ENCODE measurements at places on chromosomes 1 and 21. TPM values are rescaled to one million over a fixed set of nuclear protein-coding genes. Genes with fewer than 3 reads are reported as not detected.
A peak's percentile ranks its signal among the peaks of the same experiment; 100 is the strongest.

DNA sequence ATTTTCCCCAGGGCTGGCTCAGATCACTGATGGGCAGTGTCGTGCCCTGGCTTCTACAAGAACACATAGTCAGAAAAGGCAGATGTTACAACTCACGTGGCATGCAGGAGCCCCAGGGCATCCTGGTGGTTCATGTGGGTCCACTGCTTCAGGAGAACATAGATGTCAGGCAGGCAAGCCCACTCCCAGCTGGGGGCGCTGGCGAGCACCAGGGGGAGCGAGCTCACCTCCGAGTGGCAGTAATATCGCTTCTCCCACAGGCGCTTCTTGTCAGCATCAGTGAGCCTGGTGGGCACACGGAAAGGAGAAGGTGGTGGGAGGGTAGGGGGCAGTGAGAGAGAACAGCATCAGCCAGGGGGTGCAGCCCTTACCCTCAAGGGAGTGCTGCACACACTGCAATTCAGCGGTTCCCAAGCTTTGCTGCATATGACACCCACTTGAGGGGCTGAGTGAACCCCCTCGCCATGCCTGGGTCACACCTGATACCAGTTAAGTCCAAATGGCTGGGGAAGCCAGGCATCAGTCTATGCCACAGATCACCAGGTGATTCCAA lies 34.3 kb upstream of the PPP1R15B start:
- no peaks in the 10 kb centered on the region for H3K27me3 ChIP-seq

GRCh38 chr21:34770576-34770975 lies 101.8 kb downstream of the CLIC6 start:
- peak overlapping the region; percentile 77 for H3K27ac ChIP-seq
- no peak overlapping the region for H3K4me3 ChIP-seq
- H3K36me3 ChIP-seq, result no peaks in the 10 kb centered on the region
- no peak for DNase-seq
- no peaks in the 10 kb centered on the region for H3K27me3 ChIP-seq

GRCh38 chr1:171883849-171884248 lies 42.6 kb downstream of the DNM3 start:
- H3K4me3 ChIP-seq, result no peak overlapping the region
- H3K27me3 ChIP-seq, result no peaks in the 10 kb centered on the region

DNA sequence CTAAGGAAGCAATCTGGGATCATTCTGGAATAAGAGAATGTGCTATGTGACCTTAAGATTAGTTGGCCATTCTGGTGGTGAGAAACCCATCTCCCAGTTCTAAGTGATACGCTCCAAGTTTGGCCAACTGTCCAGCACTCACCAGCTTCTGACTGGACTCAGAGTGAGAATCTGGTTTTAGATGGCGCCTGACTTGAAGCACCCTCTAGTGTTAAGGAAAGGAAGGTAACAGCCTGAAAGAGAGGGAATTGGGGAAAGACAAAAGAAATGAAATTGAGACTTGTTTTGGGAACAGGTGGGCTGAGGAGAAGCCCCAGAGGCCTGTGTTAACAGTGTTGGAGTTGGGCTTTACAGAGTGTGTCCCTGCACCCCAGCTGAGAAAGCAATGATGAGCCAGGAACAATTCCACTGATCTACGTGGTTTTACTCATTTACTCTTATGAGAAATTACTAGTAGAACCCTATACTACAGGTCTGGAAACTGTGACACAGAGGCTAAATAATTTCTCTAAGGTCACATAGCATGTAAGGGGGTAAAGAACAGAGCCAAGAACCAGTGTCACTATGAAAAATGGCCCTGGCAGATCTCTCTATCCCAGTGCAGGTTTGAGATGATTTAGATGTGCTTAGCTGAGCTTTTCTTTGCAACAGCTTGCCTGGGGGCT lies 9.3 kb upstream of the FCAMR start:
- peaks cover 42% of the 10 kb centered on the region for H3K27me3 ChIP-seq
- no peak overlapping the region for H3K4me3 ChIP-seq
- no peaks in the 10 kb centered on the region for H3K36me3 ChIP-seq
- no peak for DNase-seq
- H3K4me1 ChIP-seq, result no peaks in the 10 kb centered on the region
- no peak overlapping the region for H3K27ac ChIP-seq

- H3K27me3 ChIP-seq, result peaks cover 1% of the 10 kb centered on the region
- H3K36me3 ChIP-seq, result no peaks in the 10 kb centered on the region
- no peak for DNase-seq
- no peak overlapping the region for H3K27ac ChIP-seq
- no peak overlapping the region for H3K4me3 ChIP-seq
These were observed 175.3 kb downstream of the PSMG1 start for GRCh38 chr21:39007985-39008384.

GRCh38 chr1:190453550-190453949 lies 24.1 kb downstream of the BRINP3 start:
- no peak overlapping the region for H3K27ac ChIP-seq
- no peak overlapping the region for H3K4me3 ChIP-seq
- no peaks in the 10 kb centered on the region for H3K4me1 ChIP-seq
- peaks cover 7% of the 10 kb centered on the region for H3K27me3 ChIP-seq

DNA sequence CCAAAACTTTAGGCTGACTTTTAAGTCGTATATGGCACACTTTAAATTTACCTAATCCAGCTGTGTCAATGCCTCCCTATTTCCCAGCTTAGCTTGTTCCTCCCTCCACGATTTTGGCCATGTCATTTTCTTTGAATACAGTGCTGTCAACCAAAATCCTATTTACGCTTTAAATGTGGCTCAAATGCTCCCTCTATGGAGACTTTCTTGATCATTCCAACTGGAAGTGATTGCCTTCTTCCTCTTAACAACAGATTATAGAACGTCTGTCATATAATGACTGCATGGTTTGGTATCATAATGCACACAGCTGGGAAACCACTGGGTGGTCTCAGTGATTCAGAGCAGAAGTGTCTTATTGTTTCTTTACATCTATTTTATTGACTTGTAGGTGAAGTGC lies 18.9 kb upstream of the BATF3 start:
- peaks cover 3% of the 10 kb centered on the region for H3K27me3 ChIP-seq
- no peak for DNase-seq
- no peak overlapping the region for H3K27ac ChIP-seq
- H3K36me3 ChIP-seq, result no peaks in the 10 kb centered on the region
- H3K4me3 ChIP-seq, result no peak overlapping the region
- peaks cover 4% of the 10 kb centered on the region for H3K4me1 ChIP-seq

- H3K4me1 ChIP-seq, result peaks cover 22% of the 10 kb centered on the region
- no peak overlapping the region for H3K27ac ChIP-seq
- H3K27me3 ChIP-seq, result no peaks in the 10 kb centered on the region
- no peak for DNase-seq
- H3K36me3 ChIP-seq, result no peaks in the 10 kb centered on the region
These were observed 365.6 kb upstream of the ST6GALNAC5 start for GRCh38 chr1:76501586-76502219.

DNA sequence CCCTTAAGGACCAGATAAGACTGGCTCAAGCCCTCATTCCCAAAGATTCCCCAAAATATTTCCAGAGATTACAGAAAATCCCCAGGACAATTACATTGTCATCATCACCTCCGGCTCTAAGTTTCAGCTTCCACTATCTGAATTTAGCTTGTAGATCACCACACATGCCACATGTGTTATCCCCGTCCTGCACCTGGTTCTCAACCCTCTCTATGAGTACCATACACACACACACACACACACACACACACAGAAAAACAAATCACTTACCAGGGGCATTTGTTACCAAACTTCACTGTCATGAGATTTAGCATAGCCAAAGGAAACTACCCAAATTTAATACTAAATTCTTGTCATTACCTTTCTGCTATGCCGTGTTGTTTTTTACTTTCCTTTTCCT lies 15.4 kb upstream of the TSPAN1 start:
- H3K27me3 ChIP-seq, result no peaks in the 10 kb centered on the region
- H3K36me3 ChIP-seq, result no peaks in the 10 kb centered on the region
- no peak overlapping the region for H3K27ac ChIP-seq

DNA sequence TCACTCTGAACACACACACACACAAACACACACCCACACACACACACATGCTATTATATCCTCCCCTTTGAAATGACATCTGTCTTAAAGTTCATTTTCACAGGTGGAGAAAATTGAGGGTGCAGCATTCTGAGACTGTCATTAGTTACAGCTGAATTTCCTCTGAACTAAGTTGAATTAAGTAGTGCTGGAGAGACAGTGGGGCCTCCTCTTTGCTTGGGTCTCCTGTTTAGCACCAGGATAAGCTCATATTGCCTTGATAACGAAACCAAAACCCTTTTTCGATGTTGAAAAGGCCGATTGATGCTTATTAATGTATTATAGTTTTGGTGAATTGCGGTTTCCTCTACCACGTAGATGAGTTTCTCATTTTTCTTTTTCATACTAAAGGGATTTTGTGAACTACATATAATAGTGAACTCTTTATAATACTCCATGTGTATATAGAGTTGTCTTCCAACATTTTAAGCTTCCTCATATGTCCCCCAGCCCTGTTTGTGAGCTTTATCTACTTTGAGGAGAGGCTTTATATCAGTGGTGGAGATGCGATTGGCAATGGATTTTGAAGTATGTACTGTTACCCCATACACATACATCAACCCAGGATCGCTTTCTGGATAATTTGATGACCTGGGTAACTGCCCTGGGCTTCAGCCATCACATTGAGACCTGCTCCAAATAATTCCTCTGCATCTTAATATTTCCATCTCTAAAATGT lies 17.4 kb downstream of the DYNLT5 start:
- H3K4me3 ChIP-seq, result no peak overlapping the region
- no peak for DNase-seq
- no peaks in the 10 kb centered on the region for H3K27me3 ChIP-seq
- no peaks in the 10 kb centered on the region for H3K36me3 ChIP-seq
- no peaks in the 10 kb centered on the region for H3K4me1 ChIP-seq

- H3K4me1 ChIP-seq, result peaks cover 2% of the 10 kb centered on the region
- H3K27me3 ChIP-seq, result no peaks in the 10 kb centered on the region
- no peak overlapping the region for H3K27ac ChIP-seq
- H3K36me3 ChIP-seq, result no peaks in the 10 kb centered on the region
- no peak for DNase-seq
These were observed 13.3 kb downstream of the RPS6KA1 start for GRCh38 chr1:26542771-26543451.

- H3K36me3 ChIP-seq, result peaks cover 21% of the 10 kb centered on the region
- H3K27me3 ChIP-seq, result no peaks in the 10 kb centered on the region
- DNase-seq, result no peak
- no peak overlapping the region for H3K4me3 ChIP-seq
These were observed 40.9 kb downstream of the STX6 start for GRCh38 chr1:180981596-180982387.

- no peaks in the 10 kb centered on the region for H3K27me3 ChIP-seq
- H3K27ac ChIP-seq, result no peak overlapping the region
- DNase-seq, result no peak
- H3K36me3 ChIP-seq, result peaks cover 32% of the 10 kb centered on the region
These were observed 36.1 kb downstream of the SLC45A1 start for GRCh38 chr1:8354038-8354437.

DNA sequence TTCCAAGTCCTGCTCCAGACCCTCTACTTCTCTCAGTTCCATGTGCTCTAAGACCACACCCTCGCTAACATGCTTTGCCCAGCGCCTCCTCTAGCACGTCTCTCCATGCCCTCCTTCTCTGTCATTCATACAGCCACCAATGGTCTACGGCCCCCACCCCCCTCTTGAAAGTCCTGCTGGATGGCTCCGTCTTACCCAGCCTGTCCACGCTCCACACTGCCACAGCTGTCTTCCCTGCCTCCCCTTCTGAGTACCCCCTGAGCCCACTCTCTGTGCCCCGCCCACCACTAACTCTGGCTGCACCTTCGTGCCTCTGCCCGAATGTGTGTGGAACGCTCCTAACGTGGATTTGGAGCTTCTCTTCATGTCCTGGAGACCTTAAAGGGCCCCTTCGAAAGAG lies 244.6 kb downstream of the TRABD2B start:
- no peak overlapping the region for H3K27ac ChIP-seq
- no peak for DNase-seq
- H3K4me1 ChIP-seq, result no peaks in the 10 kb centered on the region
- no peak overlapping the region for H3K4me3 ChIP-seq
- H3K36me3 ChIP-seq, result no peaks in the 10 kb centered on the region

GRCh38 chr1:9842073-9842711 lies 18.4 kb upstream of the CLSTN1 start:
- peaks cover 13% of the 10 kb centered on the region for H3K4me1 ChIP-seq
- H3K27ac ChIP-seq, result no peak overlapping the region
- no peak overlapping the region for H3K4me3 ChIP-seq
- peak; percentile 56 for DNase-seq

DNA sequence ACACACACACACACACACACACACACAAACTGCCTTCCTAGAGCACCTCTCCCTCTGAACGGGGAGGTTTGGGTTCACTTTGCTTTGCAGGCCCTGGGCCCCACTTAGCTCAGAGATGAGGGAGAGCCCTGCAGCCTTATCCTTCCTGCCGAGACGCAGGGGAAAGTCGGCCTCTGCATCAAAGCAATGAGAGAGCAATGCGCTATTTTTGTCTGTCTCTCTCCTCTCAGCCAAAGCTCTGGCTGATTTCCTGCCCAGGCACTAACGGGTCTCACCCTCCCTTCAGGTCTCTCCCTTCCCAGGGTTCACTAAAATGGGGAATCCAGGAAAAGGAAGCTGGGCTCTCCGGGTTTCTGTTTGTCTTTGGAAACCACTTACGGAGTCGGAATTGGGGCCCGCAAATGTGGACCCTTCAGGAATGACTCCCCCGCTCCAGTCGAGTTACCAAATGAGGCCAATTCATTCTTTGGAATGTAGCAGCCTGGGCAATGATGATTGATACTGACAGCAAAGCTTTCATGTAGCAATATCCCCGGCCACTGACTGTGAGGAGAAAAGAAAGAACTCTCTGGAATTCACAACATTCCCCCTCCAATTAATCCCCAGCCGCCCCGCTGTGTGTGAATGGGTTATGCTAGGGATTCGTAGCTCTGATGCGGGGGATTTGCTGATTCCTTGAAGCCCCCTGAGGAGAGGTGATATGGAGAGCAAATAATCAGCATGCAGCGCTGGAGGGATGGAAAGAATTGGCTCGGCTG lies 61.5 kb upstream of the WLS start:
- peak overlapping the region; percentile 93 for H3K27ac ChIP-seq
- peak overlapping the region; percentile 64 for H3K4me3 ChIP-seq
- H3K4me1 ChIP-seq, result peaks cover 38% of the 10 kb centered on the region
- no peaks in the 10 kb centered on the region for H3K36me3 ChIP-seq
- no peak for DNase-seq
- H3K27me3 ChIP-seq, result no peaks in the 10 kb centered on the region

DNA sequence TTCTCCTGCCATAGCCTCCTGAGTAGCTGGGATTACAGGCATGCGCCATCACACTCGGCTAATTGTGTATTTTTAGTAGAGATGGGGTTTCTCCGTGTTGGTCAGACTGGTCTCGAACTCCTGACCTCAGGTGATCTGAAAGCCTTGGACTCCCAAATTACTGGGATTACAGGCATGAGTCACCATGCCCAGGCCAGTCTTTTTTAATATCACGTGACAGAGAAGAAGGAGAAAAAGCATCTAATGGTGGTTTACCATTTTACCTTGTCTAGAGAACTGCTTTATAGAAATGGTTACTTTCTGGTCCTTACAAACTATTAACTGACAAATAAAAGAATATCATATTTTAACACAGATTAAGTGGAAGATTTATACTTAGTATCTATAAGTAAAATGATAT lies 168.0 kb downstream of the PTPRC start:
- H3K27me3 ChIP-seq, result no peaks in the 10 kb centered on the region
- peaks cover 29% of the 10 kb centered on the region for H3K4me1 ChIP-seq
- peak overlapping the region; percentile 59 for H3K27ac ChIP-seq

COPA gene
- total RNA-seq, result 284 TPM

CNIH3 gene
- total RNA-seq, result 1.5 TPM

ZNF648 gene
- total RNA-seq, result not detected

COL24A1 gene
- total RNA-seq, result 2.8 TPM

IGSF9 gene
- not detected for total RNA-seq

GBP2 gene
- total RNA-seq, result 0.56 TPM

FAM78B gene
- 0.13 TPM for total RNA-seq

SLC9C2 gene
- not detected for total RNA-seq

S100A12 gene
- not detected for total RNA-seq

All from chondrocyte (in vitro differentiated cells).